ENCODE measurements at places on chromosomes 13 and 19.

GRCh38 chr19:48501494-48502349 lies 9.9 kb downstream of the LMTK3 start:
- DNase-seq, result peak; percentile 92

DNA sequence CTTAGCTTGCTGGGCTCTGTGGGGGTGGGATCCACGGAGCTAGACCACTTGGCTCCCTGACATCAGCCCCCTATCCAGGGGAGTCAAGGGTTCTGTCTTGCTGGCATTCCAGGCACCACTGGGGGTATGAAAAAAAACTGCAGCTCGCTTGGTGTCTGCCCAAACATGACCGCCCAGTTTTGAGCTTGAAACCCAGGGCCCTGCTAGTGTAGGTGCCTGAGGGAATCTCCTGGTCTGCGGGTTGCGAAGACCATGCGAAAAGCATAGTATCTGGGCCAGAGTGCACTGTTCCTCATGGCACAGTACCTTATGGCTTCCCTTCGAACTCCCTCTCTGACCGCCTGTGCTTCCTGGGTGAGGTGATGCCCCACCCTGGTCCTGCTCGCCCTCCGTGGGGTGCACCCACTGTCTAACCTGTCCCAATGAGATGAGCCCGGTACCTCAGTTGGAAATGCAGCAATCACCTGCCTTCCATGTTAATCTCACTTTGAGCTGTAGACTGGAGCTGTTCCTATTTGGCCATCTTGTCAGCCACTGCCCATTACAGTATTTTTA lies 120.8 kb upstream of the TNFSF11 start:
- DNase-seq, result no peak

DNA sequence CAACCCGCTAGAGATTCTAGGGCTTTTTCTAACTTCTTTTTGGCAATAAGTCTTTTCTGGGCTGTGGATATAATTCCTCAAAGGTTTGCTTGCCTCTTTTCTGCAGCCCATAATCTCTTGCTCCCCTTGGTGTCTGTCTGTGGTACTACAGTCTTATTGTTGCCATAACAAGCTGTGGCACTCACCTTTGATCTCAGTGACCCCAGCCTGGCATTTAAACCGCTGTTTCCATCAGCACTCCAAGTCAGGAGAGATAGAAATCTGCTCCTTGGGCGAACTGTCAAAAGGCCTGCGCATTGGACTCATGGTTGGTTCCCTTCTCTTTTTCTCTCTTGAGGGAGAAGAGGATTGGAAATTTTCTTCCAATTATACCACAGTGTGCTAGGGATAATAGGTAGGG lies 14.5 kb upstream of the MPHOSPH8 start:
- DNase-seq, result no peak

- no peak for DNase-seq
These were observed 4.2 kb downstream of the SNRPD2 start for GRCh38 chr19:45687599-45687998.

- DNase-seq, result no peak
These were observed 1.5 kb downstream of the UNC13A start for GRCh38 chr19:17686592-17687024.

- no peak for DNase-seq
These were observed 180.8 kb downstream of the SPRY2 start for GRCh38 chr13:80160110-80160509.

GRCh38 chr19:1473085-1473851 lies 5.7 kb downstream of the C19orf25 start:
- DNase-seq, result no peak

- DNase-seq, result no peak
These were observed 133.1 kb downstream of the MAB21L1 start for GRCh38 chr13:35343417-35343816.

GRCh38 chr19:46063201-46063600 lies 22.4 kb upstream of the IGFL4 start:
- DNase-seq, result no peak

- DNase-seq, result no peak
These were observed 17.7 kb downstream of the CRX start for GRCh38 chr19:47839411-47839810.

- no peak for DNase-seq
These were observed 221.7 kb downstream of the RFC3 start for GRCh38 chr13:34039678-34040077.

DNA sequence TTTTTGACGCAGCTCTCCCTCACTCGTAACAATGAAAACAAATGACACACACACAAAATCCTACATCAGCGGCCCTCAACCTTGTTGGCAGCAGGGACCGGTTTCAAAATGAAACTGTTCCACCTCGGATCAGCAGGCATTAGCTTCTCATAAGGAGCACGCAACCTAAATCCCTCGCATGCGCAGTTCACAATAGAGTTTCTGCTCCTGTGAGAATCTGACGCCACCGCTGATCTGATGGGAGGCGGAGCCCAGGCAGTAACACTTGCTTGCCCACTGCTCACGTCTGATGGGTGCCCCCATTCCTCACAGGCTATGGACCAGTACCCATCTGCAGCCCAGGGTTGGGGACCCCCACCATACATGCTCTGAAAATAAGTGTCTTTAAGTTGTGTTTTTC lies 43.4 kb downstream of the DHRS12 start:
- DNase-seq, result no peak

GRCh38 chr13:88217372-88217771 lies 546.2 kb downstream of the SLITRK5 start:
- DNase-seq, result no peak

DNA sequence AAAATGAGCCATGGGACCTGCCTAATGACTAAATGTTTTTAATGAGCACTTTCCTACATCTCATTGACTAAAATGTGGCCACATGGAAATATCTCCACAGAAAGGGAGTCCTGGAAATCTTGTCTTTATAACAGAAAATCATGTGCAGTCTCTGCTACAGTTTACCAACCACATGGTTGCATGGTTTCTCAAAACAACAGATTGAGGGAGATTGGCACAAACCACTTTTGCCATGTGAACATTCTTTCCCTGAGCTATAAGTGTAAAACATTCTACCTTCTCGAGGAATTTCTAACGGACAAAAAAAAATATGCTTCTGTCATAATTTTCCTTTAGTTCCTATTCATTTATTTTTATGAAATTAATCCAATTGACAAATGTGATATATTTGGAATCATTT lies 218.9 kb upstream of the SLITRK5 start:
- DNase-seq, result no peak

GRCh38 chr13:74443631-74444030 lies 309.4 kb upstream of the KLF12 start:
- no peak for DNase-seq

All from NCI-H1417 treated with DMSO at 0.1 percent for 48 hours (cell line).